ENCODE measurements at places on chromosomes 12 and 14.

DNA sequence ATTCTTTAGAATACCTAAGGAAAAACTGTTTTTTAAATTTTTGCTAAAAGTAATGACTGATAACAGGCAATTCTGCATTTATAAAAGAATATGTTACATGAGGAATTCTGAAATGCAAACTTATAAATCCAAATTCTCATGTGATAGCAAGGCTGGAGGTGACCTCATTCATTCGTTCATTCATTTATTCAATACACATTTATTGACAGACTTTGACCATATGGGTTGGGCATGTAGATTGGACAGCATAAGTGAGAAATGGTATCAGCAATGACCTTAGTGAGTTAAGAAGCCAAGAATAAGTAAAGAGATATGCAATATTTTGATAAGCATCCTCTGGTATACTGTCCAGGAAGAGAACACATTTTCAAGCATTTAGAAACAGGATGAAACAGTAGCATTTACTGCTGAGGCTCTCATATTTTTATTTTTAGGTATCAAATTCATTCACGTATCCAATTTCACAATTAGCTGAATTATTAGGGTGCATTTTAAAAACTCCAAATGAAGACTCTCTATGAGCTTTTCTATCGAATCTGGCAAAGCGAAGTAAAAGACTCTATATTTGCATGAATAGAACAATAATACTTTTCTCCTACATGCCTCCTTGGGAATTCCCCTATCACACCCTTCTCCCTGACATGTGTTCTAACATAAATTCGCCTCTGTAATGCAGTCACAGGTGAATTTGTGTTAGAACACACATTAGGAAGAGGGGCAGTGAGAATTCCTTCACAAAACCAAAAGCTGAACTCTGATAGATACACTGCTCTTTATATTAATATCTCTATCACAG, 49.9 kb downstream of the PEBP1 start:
- DNase-seq, result no peak

GRCh38 chr12:108419949-108420348, 80.8 kb upstream of the CMKLR1 start:
- no peak for DNase-seq

DNA sequence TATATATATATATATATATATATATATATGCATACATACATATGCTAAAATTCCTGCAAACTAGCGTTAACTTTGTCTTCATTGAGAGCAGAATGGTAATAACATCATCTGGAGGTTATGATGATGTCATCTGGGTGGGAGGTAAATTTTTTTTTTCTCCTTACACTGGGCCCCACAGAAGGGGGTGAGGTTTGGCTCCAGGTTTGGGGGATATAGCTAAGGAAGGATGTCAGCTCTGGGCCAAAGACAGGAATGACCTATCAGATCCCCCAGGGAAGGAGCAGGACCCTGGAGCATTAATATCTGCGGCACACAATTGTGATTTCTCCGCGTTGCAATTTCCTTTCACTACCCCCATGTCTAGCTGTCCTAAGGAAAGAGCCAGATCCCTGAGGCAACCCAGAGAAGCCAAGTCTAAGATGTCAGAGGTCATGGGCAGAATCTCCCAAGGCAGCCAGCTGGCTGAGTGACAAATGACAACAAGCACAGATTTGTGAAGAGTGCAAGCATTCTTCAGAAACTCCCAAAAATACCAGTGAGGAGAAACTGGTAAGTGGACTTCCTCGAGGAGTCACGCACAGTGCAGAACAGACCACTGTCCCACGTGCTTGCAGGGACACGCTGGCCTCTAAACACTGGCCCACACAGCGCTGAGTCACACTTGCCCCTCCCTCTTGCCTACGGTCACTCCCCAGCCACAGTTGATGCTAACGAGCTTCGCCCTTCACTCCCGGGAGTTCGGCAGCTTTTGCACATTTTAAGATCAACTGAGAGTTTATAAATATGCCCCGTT, 9.9 kb downstream of the UBC start:
- DNase-seq, result no peak

DNA sequence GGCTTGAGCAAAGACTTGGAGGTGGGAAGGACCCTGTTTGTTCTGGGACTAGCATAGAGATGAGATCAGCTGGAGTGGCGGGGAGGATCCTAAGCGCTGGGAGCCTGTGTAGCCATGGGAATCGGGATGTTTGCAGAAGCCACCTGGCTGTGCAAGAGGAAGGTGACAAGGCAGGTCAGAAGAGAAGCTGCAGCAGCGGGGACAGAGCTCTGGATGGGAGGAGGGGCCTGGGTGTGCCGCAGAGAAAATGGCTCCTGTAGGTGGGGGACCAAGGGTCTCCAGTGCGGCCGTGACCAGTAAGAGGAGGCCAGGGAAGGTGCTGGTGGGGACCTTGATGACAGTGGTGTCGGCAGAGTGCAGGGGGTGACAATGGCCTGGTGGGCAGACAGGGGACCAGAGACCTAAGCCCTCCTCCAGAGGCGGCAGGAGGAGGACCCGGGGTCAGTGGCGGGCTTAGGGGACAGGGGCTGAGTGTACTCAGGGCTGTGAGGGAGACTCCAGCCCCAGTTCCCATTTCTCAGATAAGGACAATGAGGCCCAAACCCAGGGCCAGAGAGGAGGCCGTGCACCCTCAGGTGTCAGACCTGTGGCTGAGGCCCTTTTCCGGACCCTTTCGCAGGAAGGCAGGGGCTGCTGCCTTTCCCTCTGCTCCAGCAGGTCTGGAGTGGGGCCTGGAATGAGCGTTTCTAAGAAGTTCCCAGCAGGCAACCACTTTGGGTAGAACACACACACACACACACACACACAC, 206.6 kb upstream of the RTL1 start:
- DNase-seq, result no peak

DNA sequence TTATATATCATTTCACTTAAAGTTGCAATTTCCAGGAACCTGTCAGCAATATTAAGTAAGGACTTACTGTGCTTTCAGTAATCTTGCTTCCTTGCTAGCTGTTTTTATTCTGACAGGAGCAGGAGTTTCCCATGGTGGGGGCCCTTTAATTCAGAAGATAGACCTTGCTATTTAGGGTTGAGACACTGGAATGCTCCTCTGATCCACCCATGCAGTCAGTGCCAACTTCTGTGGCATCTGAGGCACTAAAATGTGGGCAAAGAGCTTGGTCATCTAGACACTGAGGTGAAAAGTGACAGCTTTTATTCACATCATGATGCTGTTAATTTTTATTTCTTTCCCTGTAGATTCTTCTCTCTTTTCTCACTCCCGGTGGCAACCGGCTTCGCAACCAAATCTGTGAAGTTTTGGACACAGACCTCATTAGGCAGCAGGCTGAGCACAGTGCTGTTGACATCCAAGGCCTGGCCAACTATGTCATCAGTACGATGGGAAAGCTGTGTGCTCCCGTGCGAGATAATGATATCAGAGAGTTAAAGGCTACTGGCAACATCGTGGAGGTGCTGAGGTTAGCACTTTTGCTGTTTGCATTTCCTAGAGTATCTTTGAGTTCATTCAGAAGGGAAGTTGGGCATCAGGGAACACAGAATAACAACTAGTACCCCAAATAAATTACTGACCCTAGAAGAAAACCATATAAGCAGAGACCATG, 18.8 kb downstream of the TCP11L2 start:
- DNase-seq, result no peak

DNA sequence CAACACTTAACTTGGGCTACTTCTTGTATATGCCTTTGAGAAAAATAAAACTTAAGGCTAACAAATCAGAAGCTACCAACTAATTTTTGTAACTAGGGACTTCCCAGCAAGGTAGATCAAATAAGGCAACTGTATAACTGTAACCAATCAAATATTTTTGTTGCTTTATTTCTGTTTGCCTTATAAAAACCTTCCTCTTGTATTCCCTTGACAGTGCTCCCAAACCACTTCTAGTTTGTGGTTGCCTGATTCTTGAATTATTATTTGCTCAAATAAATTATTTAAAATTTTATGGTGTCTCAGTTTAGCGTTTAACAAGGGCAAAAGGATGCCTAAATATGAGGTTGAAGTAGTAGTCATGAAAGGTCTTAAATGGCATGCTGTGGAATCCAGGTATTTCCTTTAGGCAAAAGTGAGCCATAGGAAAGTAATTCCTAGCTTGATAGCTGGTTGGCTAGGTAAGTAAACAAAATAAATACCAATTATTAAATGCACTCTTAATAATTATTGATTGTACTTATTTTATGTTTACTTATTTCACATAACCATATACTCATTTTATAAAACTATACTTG, 632.6 kb downstream of the RPL10L start:
- DNase-seq, result no peak

DNA sequence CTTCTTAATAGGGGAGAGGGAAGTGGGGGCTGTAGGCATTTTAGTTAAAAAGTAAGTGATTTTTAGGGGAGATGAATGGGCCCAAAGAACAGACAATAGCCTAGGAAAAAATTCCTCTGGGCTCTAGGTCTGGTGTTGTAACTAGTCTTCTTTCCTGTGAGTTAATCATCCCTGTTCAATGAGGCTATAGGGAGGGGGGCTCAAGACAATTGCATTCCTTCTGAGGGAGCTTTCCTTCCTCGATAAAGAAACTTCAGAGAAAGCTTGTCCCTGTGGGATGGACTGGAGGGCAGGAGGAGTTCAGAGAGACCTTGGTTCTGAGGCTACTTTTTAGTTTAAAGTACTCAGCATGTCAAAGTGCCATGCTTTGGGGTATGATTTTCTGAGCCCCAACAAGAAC, 127.2 kb downstream of the BBS10 start:
- no peak for DNase-seq

GRCh38 chr12:57604454-57604991, at the start of gene DTX3:
TSS of gene DTX3 (plus strand) at chr12:57604824. CDS start at chr12:57606518, 1,694 bp downstream.
- no peak for DNase-seq

All from activated naive CD8-positive, alpha-beta T cell treated with anti-CD3 and anti-CD28 coated beads, Interleukin-2, amount 50 U/mL, for 16 hours (primary cell).